Mesothelial cell of epicardium (in vitro differentiated cells): ENCODE measurements at places on chromosomes 1 and 21.

DNA sequence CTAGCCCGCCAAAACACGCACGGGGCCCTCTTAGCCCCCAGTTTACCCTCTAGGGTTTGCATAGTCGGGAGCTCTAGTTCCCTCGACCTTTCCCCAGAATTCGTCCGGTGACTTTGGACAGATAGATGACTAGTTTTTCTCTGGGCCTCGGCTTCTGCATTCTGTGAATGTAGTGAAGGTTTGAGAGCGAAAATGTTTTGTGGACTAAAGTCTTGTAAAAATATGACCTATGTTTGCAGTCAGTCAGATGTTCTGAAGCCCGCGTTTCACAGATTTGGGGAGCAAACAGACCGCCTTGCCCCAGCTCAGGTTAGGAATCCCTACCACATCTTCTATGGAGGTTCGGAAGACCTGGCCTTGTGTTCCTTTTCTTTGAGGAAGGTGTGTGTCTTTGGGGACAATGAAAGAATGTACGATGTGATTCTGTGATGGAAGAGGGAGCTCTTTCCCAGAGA is 401 bp downstream of the UQCRH start:
- no peak for DNase-seq

DNA sequence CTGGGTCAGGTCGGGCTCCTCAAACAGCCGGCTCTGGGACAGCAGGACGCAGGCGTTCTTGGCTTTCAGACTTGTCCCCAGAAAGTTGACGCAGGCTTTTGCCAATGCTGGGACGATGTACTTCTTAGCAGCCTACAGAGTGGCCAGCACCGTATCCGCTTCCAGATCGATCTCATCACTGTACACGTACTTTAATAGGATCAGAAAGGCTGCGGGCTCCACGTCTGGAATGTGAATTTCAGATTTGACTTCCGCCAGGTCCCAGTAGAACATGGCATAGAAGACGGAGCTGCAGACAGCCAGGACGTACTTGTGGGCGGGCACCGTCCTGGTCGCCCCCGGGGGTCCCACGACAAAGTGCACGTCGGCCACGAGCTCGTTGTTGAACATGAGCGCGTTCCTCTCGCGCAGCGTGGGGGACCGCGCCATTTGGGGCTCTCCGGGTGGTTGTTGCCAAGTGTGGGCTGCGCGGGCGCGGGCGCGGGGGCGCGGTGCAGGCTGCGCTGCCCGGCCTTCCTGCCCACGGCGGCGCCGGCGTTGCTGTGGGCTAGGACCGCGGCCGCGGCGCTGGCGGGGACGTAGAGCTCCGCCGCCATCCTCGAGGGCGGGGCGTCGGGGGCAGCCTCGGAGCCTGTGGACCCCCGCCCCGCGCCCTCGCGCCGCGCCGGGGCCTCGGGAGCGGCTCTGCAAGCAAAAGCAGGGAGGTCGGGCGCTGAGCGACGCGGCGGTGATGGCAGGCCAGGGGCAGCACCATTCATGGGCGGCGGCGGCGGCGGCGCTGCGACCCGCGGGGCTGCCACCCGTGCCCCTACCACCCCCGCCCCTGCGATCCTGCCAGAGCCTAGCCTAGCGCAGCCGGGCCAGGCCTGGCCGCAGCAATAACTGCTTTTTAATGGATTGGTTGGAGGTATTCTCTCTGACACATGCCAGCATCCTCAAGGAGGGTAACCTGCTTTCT is 10.6 kb downstream of the CNR2 start:
- DNase-seq, result no peak

DNA sequence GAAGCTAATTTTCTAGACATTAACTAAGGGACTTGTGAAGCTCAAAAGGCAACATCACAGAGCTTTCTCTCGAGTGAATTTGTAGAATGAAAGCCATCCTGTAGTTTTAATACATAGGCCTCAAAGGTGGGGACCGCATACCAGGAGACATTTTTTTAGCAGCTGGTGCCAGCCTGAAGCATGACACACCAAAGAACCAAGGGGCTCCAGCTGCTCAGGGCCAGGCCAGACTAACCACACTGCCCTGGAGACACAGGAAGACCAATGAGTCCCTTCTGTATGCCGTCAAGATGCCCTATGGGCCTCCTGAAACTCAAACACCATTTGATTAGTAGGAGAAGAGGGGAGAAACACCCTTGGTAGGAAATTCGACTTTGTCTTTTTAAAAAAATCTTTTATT is 113.9 kb upstream of the CACNA1E start:
- DNase-seq, result no peak

GRCh38 chr1:230376296-230376695 is 49.8 kb downstream of the PGBD5 start:
- DNase-seq, result no peak

DNA sequence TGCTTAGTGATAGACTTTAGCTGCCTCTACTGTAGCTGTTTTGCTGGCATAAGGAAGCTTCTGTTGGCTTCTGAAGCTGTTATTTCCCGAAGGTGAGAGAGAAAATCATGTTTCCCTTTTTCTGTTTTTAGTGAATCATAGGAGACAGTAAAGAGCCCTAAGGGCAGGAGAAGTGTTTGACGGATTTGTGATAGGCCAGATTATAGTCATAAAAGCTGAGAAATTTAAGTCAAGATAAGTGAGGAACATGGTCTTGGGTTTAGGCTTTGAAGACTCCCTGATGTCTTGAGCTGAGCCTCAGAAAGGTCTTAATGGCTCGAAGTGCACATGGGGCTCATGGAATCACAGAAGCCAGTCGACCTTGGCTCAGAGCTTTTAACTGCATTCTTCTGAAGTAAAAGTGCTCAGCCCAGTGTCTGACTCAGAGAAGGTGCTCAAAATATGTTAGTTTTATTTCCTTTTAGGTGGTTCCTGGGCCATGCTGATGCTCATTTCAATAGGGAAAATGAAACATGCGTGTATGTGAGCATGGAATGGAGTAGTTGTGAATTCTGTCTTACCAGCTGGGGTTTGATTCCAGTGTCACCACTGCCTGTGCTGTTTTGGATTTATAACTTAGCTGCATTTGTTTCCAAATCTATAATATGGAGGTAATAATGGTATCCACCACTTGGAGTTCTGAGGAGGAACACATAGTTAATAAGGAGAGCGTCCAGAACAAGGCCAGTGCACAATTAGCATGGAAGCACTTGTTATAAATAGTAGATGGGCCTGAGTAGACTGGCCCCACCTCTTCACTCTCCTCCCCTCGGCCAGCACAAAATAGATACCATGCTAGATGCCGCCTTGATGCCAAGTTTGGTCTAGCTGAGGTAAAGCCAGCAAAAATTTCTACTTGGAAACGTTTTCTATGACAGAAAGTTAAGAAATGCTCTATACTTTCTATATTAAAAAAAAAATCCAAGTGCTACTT is 99.2 kb downstream of the C1orf21 start:
- no peak for DNase-seq

GRCh38 chr1:172498857-172499256 is 34.1 kb upstream of the SUCO start:
- DNase-seq, result no peak

- DNase-seq, result no peak
Observed at GRCh38 chr1:9373619-9374018, 80.9 kb downstream of the SPSB1 start.

DNA sequence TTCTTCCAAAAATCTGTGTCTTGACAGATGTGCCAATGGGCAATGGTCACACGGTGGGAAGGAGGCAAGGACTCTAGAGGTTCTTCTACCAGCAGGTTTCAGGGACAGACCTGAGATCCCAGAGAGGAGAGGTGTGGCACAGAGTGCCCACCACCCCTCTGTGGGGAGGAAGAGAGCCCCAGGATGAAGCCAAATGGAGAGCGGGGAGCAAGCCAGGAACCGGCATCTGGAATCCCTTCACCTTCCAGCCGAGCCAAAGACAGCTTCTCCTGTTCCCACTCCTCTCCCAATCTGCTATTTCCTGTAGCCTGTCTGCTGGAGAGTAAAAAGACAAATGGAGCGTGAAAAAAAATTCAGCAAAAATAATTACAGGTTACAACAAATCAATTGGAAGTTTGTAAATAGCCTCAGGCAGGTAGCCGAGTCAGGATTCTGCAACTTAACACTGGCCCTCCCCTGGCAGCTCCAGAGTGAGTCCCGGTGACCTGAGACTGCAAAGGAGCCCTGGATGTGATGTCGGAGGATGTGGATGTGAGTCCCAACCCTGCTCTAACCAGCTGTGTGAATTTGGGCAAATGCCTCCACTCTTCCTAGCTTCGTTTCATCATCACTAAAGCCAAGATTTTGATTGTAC is 45.4 kb upstream of the LRRN2 start:
- DNase-seq, result no peak

DNA sequence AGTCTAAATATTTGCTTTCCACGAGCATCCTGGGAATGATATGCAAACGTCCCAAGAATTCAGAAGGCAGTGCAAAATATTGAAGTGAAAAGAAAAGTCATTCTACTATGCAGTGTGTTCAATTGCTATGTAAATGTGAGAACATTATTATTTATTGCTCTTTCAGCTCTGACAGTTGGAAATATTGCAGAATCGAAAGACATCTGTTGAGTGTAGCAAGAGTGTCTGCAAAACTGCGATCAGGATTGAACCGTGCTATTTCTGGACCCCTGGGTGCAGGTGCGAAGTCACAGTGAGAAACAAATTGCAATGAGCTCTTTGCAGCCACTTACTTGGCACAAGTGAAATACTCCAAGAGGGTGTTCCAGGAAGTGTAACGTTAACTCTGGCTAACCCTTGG is 566.4 kb downstream of the AJAP1 start:
- no peak for DNase-seq
